ENCODE measurements at places on chromosomes 7 and 10.

DNA sequence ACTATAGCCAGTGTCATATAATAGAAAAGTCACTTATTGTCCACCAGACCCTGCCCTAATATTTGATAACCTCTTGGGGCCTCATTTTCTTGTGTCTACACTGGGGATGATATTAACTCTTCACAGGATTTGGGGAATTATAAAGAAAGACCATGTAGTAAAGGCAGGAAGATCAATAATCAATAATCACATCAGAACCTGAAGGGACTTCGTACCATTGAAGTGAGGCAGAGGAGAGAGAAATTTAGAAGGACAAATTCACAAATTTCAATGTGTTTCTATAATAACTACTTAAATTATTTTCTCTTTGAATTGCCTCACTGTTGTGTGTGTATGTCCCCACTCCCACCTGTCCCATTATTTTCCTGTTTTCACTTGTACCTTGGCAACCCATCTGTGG is 10.7 kb upstream of the SGMS1 start:
- no peak for DNase-seq

DNA sequence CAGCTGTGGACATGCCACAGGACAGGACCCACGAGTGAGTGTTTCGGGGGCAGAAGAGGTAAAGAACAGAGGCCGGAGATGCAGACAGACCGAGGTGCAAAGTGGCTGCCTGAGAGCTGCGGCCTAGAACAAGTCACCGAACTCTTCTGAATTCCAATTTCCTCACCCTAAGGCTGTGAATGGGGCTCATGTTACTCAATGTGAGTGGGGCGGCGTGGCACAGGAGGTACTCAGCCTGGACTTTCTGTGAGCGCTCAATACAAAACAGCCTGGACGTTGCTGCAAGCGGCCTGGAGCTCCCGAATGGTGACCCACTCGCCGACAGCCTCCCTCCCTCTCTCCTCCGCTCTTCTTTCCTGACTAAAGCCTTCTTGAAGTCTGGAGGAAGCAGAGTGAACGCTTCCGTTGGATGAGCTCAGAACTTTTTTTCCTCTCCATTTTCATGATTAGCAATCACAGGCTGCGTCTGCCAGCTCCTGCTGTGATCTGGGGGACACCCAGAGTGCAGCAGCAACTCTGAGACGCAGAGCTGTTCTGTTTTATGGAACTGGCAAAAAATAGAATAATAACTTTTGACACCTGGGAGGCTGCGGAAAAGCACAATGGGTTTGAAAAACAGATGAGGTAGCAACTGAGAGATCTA is 108.5 kb downstream of the PTPRN2 start:
- DNase-seq, result no peak

GRCh38 chr10:96236090-96236478 is 35.3 kb downstream of the BLNK start:
- DNase-seq, result no peak

- DNase-seq, result no peak
Observed at GRCh38 chr7:89559596-89559995, 594.7 kb upstream of the STEAP1 start.

- DNase-seq, result no peak
Observed at GRCh38 chr10:31927884-31928548, 615 bp downstream of the ARHGAP12 start.

GRCh38 chr7:157089100-157089610 is 49.6 kb upstream of the UBE3C start:
- no peak for DNase-seq

DNA sequence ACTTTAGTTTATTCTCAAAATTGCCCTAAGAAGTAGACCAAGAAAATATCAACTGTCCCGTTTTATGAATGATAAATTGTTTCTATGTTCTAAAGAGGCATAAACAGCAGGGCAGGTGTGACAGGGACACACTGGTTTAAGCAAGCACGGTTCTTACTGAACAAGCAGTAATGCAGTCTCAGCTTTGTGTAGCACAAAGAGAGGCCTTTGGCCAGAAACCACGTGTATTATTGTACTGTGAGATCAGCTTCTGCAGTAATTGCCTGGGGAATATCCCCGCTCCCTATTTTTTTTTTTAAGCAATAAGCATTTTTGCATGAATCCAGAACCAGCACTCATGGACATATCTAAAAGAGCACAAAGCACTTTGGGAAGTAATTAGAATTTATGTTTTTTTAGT is 255.4 kb downstream of the WDR11 start:
- DNase-seq, result no peak

All from AG09309 (cell line).